ENCODE measurements at places on chromosomes 2 and 18. TPM values are rescaled to one million over a fixed set of nuclear protein-coding genes. Genes with fewer than 3 reads are reported as not detected.

IL36G gene
- total RNA-seq, result not detected

LYG2 gene
- total RNA-seq, result not detected

TUBA4B gene
- not detected for total RNA-seq

DNA sequence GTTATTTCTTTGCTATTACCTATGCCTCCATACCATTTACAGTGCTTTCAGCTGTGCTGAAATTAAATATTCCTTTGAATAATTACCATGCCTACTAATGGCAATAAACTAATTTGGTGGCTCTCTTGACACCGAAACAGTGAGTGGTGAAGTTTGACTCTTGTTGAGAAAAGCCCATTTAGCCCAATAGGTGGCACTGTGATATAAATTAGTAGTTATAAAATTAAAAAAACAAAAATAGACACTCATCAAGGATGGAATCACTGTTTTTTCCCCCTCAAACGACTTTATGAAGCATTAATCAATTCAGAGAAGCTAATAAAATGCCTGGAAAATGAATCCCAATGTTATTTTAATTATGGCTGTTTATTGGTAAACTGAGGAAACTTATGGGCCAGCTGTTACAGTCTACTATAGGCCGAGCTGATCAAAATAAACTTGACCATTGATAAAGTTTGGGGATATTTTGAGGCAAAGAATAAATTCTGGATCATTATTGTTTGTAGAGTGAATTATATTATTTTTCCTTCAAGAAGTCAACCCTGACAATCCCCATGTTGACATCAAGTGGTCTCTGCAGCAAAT, 339.6 kb downstream of the TRIB2 start:
- H3K27me3 ChIP-seq, result no peaks in the 10 kb centered on the region
- H3K36me3 ChIP-seq, result no peaks in the 10 kb centered on the region
- H3K4me3 ChIP-seq, result no peak overlapping the region
- DNase-seq, result no peak

DNA sequence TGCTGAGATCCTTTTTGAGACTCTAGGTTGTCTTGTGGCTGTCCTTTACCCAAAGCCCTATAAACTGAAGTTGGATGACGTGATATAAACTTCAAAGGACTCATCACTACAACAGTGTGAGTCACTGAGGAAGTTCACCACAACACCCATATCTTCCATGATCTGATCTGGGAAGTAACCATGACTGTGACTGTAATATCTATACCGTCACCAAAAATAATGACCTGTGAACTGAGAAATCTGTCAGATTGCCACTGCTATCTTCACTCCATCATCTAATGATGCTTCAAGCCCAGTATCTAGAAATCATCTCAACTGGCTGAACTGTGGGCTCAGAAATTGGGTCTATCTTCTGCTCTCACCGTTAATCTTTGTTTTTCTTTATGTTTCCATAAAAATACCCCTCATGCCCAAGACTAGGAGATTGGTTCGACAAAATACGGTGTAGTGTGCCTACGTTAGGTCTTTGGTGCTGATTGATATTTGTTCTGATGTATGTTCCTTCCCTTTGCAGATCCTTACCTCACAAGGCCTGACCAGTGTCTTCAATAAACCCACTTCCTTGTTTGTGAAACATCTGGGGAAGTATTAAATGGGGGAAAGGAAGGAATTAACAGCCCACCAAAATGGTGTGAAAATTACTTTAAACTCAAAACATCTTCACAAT, 78.2 kb downstream of the MYL12B start:
- no peaks in the 10 kb centered on the region for H3K4me1 ChIP-seq
- no peaks in the 10 kb centered on the region for H3K27me3 ChIP-seq
- no peak for DNase-seq
- no peaks in the 10 kb centered on the region for H3K36me3 ChIP-seq
- H3K27ac ChIP-seq, result no peak overlapping the region
- no peak overlapping the region for H3K4me3 ChIP-seq

DNA sequence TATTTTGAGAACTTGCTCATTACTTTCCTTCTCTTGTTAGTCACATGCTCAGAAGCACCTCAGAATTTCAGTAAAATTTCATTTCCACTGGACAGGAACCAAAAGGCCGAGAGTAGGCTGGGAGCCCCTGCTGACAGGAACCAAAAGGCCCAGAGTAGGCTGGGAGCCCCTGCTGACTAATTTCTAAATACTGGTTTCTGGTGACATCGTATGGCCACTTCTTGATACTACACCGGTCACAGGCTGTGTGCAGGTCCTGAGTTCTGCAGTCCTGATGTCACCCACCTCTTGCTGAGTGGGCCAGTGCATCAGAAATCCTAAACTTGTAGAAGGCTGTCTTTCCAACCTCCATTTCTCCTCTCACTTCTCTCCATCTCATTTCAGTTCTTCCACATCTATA, 17.7 kb upstream of the EN1 start:
- H3K27ac ChIP-seq, result no peak overlapping the region
- H3K27me3 ChIP-seq, result no peaks in the 10 kb centered on the region
- H3K4me3 ChIP-seq, result no peak overlapping the region
- H3K36me3 ChIP-seq, result no peaks in the 10 kb centered on the region

GRCh38 chr2:202717598-202718310, 83.0 kb downstream of the FAM117B start:
- no peaks in the 10 kb centered on the region for H3K36me3 ChIP-seq
- H3K27me3 ChIP-seq, result no peaks in the 10 kb centered on the region
- H3K27ac ChIP-seq, result no peak overlapping the region
- H3K4me1 ChIP-seq, result peaks cover 4% of the 10 kb centered on the region
- no peak overlapping the region for H3K4me3 ChIP-seq

DNA sequence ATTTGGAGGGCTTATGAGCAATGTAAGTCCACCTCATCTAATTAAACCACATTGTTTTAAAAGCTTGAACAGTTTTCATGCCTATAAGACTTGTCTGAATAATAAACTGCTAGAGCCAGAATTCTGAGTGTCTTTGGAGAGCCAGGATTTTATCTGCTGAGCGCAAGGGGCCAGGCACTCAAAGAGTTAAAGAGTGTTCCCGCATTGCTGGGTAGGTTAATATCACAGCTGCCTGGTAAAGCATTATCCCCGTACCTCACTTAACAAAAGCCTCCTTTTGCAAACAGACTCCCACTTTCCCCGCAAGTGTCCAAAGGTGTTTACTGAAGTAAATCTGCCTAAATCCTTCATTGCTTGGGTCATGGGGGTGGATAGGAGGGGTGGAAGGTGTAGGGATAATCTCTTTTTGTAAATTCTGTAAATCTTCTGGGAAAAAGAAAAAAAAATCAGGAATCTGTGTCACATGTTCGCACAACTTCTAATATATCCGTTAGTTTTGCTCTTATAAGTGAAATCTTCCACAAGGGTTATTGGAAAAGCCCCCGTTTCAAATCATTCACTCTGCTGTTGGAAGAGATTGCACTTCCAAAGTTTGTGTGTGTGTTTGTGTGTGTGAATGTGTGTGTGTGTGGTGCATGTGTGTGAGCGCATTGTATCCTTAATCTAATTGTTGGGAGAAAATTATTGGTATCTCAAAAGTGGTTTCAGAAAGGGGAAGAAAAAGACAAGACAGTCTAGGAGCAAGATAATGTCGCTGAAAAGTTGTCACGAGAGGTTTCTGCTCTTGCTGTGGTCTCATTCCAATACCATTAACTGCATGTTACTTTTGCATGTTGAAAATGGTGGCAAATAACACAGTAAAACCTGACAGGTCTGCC, 10.7 kb downstream of the ZEB2 start:
- DNase-seq, result no peak
- no peaks in the 10 kb centered on the region for H3K36me3 ChIP-seq
- peaks cover 3% of the 10 kb centered on the region for H3K27me3 ChIP-seq
- no peak overlapping the region for H3K4me3 ChIP-seq
